ENCODE measurements at places on chromosomes 13 and 19. TPM values are rescaled to one million over a fixed set of nuclear protein-coding genes. Genes with fewer than 3 reads are reported as not detected.

DNA sequence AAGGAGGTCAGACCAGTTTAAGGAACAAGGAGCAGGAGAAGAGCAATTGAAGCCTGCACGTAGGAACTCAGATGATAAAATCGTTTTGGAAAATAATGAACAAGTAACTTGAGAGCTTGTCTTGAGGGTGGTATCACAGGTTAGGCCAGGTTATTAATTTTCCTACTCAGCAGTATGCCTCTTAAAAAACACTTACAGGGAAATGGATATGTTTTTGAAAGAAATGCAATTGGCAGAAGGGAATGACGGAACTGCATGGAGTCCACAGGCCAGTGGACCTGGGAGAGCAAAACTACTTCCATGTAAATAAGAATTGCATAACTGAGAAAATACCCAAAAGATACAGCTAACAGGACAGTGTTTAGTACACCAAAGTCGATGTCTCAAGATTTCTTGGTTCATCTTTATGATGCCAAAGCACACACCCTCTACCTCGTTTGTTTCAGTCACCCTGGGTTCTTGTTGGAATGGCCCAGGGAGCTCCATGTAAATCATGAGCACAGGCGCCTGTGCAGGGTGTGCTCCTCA, 35.2 kb downstream of the MBNL2 start:
- DNase-seq: no peak

DNA sequence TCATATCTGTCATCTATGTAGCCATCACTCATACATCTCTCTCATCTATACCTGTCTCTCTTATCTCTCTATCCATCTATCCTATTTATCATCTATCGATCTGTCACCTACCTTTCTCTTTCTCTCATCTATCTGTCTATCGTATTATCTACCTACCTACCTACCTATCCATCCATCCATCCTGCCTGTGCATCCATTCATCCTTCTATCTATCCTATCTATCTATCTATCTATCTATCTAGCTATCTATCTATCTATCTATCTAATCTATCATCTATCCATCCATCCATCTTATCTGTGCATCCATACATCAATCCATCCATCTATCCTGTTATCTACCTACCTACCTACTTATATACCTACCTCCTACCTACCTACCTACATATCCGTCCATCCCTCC, 44.6 kb upstream of the CYP4F8 start:
- DNase-seq: no peak

VMAC gene
- total RNA-seq: 8.1 TPM

- DNase-seq: no peak
Observed at GRCh38 chr13:77820431-77821149, 98.0 kb downstream of the EDNRB start.

GRCh38 chr13:92255526-92255925, 857.1 kb downstream of the GPC5 start:
- DNase-seq: no peak

GRCh38 chr19:30226464-30227011, 145.6 kb upstream of the ZNF536 start:
- no peak for DNase-seq
